ENCODE measurements at places on chromosomes 6 and 20. TPM values are rescaled to one million over a fixed set of nuclear protein-coding genes. Genes with fewer than 3 reads are reported as not detected.

KCNK17 gene
- total RNA-seq = 1.2 TPM

DNA sequence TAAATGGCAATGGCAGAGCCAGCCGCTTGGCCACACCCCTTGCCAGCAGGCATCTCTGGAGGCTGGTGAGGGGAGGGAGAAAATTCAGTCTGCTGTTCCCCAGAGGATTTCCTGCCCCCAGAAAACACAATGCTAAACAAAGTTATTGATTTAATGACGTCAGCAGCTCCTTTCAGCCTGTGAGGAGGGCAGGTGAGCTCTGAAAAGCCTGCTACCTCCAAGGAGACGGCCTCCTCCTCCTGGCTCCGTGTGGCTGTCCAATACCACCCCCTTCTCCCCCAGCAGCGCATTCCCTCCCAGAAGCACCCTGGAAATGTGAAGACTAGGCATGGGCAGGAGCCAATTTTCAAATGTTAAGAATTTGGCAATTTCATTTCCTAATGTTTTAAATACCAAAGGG lies 393.1 kb downstream of the ZFAND3 start:
- DNase-seq = no peak

DNA sequence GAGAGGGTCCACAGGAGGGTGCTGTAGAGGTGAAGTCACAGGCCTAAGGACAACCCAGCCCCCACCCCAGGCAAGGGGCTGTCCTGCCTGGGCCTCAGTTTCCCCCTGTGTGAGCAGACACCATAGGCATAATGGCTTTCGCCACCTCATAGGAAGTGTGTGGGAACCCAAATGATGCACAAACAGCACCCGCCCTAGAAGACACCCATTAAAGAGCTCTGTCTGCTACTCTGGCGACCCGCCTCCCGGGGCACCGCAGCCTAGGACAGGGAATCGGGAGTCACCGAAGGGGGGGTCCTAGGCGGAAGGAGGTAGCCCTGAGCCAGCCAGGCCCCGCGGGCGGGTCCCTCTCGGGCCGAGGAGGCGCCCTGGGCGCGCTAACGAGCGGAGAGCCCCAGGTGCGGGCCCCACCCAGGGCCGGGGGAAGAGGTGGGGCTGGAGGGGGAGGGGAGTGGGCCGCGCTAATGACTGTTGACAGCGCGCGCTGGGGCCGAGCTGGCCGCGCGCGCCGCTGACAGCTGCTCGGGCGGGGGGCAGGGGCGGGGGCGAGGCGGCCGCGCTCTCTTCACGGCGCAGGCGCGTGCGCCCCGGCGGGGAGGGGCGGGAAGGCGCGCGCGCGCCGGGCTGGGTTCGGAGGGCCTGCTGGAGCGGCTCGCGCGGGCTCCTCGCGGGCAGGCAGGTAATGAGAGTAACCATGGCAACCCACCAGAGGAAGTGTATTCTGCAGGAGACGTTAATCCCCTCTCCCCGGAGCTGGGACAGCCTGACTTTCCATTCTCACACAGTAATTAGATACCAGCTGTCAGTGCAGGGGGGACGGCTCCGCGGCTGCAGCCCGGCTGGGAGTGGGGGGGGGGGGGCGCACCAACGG lies 48.9 kb downstream of the NOL4L start:
- peak; percentile 82 for DNase-seq

RIMS1 gene
- 0.83 TPM for total RNA-seq

DNA sequence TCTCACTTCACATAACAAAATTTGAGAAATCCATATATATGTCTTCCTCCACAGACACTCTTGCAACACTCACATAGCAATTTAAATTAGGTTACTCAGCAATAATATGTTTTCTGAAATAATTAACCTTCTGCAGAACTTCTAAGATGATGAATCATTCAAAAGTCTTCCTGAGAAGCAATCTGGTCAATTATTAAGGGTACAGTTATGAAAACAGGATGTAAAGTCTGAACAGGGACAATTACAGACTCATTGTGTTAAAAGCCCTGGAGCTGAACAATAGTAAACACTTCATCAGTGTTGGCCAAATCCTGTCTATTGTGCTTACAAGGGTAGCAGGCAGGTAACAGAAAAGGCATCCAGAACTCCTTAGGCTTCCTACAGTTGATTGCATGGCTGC lies 75.4 kb downstream of the FILIP1 start:
- DNase-seq = no peak

GRCh38 chr20:44916586-44916985 lies 6.7 kb downstream of the PABPC1L start:
- DNase-seq = no peak

GRCh38 chr6:38959138-38959537 lies 89.4 kb upstream of the GLP1R start:
- no peak for DNase-seq

TTLL9 gene
- total RNA-seq = 0.20 TPM

MACROD2 gene
- 1.6 TPM for total RNA-seq

DNA sequence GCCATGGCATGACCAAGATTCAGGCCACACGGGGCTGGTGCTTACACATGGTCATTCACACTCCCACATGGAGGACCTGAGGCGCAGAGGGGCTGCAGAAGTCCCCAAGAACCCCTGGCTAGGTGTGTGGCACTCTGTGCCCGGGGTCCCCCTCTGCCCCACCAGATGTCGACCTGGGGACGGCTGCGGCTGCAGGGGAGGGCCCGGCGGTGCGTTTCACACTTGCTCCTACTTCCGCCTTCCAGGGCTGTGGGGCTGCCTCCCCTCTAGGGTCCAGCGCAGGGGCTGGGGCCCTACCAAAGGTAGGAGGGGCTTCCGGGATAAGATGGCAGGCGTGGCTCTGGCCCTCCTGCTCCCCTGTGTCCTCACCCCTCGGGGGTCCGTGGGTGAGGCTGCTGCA lies 81.1 kb upstream of the SLCO4A1 start:
- no peak for DNase-seq

VIP gene
- total RNA-seq = not detected

TMEM244 gene
- not detected for total RNA-seq

- DNase-seq = no peak
Measured at GRCh38 chr20:33894798-33895197, 83.7 kb downstream of the CHMP4B start.

Data from H9 (cell line).